ENCODE measurements at places on chromosomes 1 and 21.

DNA sequence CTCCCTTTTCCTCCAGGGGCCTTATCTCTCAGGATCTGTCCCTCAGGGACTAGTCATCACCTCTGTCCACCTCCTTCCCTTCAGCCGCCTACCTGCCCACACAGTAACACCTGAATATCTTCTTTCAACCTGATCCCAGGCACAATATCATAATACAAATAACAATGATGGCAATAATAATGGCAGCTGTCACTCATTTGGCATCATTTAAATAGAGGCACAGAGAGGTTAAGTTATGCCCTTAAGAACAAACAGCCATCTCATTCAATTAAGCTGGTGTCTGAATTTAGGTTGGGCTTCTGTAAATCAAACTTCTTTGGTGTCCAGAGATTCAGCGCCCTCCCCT lies 47.5 kb downstream of the AHDC1 start:
- no peak for DNase-seq

- no peak for DNase-seq
Measured at GRCh38 chr1:206112600-206113301, 4.4 kb downstream of the AVPR1B start.

DNA sequence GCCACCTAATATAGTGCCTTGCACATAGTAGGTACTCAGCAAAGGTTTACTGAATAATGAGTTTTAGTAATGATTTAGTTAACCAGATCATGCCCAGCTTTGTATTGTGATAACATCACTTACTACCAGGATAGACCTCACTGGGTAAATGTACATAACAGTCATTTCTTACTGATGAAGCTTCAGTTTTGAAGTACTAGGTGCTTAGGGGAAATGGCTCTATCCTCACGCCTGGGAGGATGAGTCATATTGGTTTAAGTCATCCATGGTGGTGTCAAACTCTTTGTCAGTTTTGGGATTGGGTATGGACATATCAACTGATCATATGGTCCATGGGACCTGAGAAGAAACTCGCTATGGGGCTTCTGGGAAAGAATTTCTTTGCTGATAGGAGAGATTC lies 90.6 kb upstream of the USP24 start:
- DNase-seq, result no peak

DNA sequence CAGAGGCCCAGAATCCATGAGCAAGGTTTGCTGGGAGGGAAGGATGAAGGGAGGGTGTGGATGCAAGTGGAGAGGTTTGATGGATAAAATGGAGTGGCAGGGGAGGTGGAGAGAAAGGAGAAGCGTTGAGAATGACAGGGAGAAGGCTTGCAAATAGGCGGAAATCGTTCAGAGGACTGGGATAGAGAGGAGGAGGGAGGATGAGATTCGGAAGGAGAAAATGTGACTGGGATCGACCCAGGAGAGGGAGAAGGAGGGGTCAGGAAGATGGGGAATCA lies 376 bp downstream of the AVPR1B start:
- DNase-seq, result peak; percentile 2

GRCh38 chr1:40270152-40270834 lies 12.3 kb downstream of the ZMPSTE24 start:
- DNase-seq, result no peak

DNA sequence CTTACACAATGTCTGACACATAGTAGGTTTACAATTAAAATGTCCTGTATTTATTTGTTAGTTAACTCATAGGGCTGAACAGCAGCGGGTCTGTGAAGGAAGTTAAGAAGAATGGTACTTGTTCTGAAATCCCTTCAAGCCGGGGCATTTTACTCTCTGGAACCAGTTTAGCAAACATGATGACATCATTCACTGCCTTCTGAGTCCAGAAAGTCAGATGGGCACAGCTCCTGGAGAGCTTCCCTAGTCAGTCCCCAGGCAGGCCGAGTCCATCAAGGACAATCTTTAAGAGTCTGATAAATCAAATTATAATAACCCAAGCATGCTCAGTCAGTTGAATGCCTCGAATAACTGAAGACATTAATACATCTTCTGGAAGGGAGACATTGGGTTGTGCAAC lies 125.4 kb upstream of the DAB1 start:
- DNase-seq, result no peak

- DNase-seq, result no peak
Measured at GRCh38 chr1:64470665-64471217, 812 bp downstream of the CACHD1 start.

DNA sequence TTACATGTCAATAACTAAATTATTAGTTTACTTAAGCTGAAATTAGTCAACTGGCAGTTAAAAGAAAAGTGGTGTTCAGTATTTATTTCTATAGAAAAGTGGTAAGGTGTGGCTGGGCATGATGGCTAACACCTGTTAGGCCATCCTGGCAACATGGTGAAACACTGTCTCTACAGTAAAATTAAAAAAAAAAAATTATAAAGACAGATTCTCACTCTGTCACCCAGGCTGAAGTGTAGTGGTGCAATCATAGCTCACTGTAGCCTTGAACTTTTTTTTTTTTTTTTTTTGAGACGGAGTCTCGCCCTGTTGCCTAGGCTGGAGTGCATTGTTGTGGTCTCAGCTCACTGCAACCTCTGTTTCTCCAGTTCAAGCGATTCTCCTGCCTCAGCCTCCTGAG lies 32.9 kb downstream of the WNT4 start:
- DNase-seq, result no peak

- peak; percentile 83 for DNase-seq
Measured at GRCh38 chr1:175154629-175155472, 37.7 kb downstream of the KIAA0040 start.

- no peak for DNase-seq
Measured at GRCh38 chr21:36059823-36060158, 535 bp downstream of the SETD4 start.

DNA sequence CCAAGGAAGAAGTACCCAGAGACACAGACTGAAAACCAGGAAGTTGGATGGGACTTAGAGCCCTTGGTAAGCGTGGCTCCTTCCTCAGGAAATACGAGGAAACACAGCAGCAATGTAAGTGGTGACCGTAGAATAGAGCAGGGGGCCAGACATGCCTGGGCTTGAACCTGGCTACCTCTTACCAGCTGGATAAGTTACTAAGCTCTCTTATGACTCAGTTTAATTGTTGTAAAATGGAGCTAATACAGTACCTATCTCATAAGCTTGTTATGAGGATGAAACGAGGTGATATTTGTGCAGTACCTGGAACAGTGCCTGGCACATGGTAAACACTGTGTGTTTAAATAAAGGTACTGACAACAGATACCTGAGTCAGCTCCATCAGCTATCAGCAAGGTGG lies 19.2 kb downstream of the EBNA1BP2 start:
- DNase-seq, result no peak

DNA sequence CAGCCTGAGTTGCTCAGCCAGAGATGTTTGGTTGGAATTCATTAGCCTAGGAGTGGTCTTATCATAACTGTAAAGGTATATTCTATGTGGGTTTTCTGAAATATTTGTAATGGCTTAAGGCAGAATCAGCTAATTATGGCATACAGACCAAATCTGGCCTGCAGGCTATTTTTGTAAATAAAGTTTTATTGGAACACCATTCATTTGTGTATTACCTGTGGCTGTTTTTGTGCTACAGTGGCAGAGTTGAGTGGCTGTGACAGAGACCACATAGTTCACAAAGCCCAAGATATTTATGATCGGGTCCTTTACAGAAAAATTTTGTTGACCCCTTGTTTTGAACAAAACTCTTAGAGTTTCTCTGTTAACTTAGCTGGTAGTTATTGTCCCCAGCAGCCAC lies 7.4 kb upstream of the DDOST start:
- DNase-seq, result no peak

DNA sequence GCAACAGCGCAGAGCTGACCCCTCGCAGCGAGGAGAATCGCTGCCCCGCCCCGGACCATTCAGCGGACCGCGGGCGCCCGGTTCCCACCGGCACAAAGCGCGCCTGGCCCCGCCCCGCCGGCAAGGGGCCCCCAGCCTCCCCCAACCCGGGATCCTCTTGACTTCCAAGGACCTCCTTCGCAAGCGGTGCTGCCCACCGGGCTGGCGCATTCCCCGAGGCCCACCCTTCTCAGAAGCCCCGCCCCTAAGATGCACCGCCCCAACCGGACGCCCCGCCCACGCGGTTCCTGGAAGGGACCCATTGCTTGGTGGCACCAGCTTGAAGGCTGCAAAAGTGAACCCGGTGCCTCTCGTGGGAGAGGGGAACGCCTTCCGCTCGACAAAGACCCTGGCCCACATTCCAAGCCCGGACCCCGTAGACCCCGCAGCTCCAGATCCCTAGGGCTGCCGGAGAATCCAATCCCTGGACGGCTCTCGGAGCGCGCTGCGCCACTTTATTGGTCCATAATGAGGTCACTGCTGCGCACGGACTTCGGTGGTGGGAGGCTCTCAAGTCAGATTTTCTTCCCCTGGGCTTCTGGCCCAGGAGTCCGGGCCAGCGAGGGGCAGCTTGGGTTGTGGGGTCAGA lies 2.0 kb downstream of the HES3 start:
- DNase-seq, result no peak

- no peak for DNase-seq
Measured at GRCh38 chr1:119646521-119647227, 1.4 kb downstream of the ZNF697 start.

GRCh38 chr21:41222247-41223068 lies 54.5 kb downstream of the BACE2 start:
- no peak for DNase-seq

DNA sequence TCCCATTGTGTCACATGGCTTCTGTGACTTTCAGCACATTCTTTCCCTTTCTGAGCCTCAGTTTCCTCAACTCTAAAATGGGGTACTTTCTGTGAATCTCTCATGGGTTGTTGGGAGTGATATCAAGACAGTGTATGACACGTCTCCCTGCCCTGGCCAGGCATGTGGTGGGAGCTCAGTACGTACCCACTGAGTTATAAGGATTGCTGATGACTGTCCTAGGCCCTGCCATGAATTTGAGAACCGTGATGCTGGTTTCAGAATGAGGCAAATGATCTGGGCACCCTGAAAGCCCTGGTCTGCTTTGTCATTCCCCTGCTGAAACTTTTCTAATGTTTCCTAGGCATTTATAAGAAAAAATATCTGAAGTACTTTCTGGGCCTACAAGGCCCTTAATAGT lies 3.6 kb downstream of the ZNF362 start:
- DNase-seq, result no peak

DNA sequence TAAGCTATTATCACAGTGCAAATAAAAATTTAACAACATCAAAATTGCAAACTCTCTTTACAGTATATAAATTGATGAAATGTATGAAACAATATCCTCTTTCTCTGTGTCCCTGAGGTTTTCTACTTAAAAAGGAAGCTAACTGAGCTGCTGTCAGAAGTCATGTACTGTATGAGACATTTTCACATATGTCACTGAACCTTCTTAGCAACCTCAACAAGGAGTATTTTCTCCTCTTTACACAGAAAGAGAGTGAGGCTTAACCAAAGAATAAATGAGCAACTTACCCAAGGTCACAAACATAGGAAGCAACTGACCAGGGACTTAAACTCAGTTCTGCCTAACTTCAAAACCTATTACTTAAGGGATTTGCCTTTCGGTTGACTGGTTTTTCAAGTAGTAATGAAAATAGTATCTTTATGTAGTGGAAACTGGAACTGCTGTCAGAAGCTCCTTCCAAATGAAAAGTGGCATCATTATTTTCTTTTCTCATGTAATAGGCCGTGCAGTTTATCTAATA lies 288.9 kb downstream of the LRRIQ3 start:
- DNase-seq, result no peak

DNA sequence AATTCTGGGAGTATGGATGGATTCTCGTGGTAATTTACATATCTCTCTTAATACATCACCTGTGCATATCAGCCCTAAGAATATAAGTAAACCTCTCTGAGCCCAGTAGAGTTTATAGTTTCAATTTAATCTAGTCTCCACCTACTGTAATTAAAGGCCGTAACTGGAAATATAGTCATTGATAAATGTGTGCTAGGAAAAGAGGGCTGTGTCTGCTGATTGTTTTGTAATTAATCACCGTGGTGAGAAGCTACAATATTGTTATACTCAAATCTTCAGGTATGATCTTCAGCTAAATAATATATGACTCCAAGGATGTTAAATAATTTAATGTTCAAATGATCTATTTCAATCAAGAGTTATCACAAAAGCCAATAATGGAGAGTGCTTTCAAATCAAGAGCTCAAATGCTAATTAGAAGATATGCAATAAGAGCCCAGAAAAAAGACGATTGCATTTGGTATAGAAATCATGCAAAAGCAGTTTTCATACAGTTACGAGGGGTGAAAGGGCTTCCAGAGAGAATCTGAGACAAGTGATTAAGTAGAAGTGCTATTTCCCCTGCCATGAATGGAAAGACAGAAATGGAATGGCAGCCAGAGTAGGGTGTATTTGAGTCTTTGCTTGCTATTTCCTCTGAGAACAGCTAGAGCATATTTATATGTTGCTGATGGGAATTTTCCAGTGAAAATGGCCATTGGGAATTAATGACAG lies 1134.3 kb downstream of the NCAM2 start:
- no peak for DNase-seq

GRCh38 chr1:172382406-172382805 lies 38.1 kb upstream of the C1orf105 start:
- no peak for DNase-seq

DNA sequence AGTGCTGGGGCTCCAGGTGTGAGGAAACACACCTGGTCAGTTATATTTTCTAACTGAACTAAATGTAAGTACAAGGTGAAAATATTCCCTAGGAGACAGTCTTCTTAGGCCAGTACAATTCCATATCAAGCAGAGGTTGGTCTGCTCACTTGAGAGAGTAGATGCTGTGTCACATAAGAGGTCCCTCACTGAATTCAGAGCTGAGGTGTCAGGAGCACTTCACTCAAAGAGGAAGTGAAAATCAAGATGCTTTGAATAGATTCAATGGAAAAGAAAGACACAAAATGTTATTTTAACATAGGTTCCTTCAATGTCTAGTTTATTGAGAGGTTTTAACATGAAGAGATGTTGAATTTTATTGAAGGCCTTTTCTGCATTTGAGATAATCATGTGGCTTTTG lies 4.3 kb upstream of the FCRL3 start:
- peak; percentile 70 for DNase-seq

DNA sequence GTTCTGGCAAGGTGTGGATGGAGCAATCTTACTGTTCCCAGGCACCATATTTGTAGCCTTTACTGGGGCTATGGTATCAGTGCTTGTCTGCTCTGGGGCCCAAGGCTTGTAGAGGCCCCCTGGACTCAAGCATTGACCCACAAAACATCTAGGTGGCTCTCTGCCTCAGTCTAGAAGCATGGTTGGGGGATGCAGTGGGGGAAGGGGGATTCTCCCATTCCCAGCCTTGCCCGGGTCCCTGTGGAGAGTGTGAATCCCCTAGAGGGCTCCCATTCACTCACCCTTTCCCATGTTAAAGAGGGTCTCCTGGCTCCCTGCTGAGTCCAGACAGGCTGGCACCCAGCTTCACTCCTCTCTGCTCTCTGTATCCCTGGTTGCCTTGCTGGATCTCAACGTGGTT lies 28.2 kb upstream of the DIRAS3 start:
- DNase-seq, result no peak

GRCh38 chr1:41955461-41956159 lies 36.9 kb upstream of the HIVEP3 start:
- DNase-seq, result no peak

- DNase-seq, result no peak
Measured at GRCh38 chr1:34057347-34058130, 107.5 kb downstream of the CSMD2 start.

- DNase-seq, result no peak
Measured at GRCh38 chr1:161921990-161922389, 101.7 kb downstream of the OLFML2B start.

- DNase-seq, result no peak
Measured at GRCh38 chr1:53430779-53431178, 28.4 kb upstream of the DMRTB1 start.

All from RPMI8226 (cell line).